ENCODE measurements at places on chromosomes 11 and 22.

GRCh38 chr11:35063488-35063931, 75.5 kb upstream of the CD44 start:
- no peak for DNase-seq

DNA sequence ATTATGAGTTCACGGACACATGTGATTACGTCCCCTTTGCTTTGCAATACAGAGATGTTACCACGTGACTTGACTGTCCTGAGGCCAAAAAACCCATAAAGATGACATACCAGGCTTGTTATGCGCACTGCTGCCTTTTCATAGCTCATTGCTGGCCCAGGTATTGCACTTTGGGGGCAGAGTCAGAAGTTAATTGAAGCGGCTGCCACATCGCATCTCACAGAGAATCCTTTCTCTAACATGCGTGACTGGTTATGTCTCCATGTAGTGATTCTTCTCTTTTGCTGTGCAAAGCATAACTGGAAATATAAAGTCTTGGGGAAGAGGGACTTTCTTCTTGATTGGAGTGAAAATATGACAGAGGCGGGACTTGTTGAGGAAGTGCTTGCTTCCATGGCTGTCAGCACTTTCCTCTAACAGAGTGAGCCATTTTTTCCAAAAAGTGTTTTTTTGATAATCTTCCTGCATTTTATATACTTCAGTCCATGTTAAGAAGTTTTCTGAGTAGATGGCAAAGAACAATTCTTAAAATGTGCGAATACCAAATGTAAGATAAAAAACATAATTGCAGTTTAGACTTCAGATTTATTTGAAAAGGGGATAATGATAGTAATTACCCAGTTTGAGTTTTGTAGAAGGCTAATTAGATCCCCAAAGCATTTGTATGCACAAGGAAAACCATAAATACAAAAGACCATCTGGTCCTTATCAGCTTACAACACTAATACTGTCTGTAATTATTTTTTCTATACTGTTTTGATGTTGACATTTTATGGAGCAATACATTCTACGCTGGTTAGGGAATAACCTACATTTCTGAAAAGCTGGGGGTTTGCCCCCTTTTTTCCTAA, 324.6 kb upstream of the MTNR1B start:
- DNase-seq: no peak

- DNase-seq: no peak
Measured at GRCh38 chr11:94563176-94563847, 3.9 kb upstream of the PIWIL4 start.

- no peak for DNase-seq
Measured at GRCh38 chr22:30538280-30538679, 8.3 kb downstream of the SEC14L6 start.

- no peak for DNase-seq
Measured at GRCh38 chr22:44371741-44372525, 59.2 kb upstream of the SHISAL1 start.

GRCh38 chr11:87779276-87780067, 395.8 kb downstream of the RAB38 start:
- no peak for DNase-seq

DNA sequence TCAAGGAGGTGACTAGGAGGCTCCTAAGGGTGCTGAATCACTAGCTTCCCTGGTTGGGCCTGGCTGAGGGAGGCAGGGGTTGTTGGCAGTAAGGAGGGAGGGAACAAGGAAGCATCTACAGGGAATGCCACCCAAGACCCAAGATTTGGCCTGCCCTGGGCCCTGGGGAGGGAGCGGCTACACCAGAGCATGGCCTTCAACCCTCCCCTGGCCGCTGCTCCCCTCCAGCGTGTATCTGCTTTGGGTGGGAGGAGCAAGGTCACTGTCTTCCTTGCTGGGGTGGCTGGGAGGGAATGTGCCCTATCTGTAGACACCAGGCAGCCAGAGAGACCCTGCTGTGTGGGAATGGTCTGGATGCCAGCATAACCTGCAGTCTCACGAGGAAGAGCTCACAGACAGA, 29.5 kb upstream of the MYEOV start:
- no peak for DNase-seq
